ENCODE measurements at places on chromosomes 3 and 15.
A peak's percentile ranks its signal among the peaks of the same experiment; 100 is the strongest.

DNA sequence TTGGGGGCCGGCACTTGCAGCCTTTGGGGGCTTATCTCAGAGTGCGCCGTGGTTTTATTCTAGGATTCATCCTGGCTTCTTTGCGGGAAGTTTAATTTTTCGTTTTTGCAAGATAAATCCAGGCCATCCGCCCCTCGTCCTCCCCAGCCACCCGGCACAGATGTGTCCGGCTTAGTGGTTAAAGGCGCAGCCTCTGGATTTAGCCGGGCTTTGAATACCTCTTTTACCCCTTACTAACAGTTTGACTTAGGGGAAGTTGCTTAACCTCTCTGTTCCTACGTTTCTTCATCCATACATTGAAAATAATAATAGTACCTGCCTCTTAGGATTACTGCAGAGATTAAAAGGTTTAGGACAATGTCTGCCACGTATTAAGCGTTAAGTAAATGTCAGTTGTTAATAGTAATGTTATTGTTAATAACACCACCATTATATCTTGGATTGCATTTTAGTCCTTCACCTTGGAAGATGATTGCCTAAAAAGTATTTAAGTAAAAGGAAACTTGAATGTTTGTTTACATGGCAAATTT, 714 bp downstream of the ECT2 start:
- DNase-seq: peak; percentile 12

DNA sequence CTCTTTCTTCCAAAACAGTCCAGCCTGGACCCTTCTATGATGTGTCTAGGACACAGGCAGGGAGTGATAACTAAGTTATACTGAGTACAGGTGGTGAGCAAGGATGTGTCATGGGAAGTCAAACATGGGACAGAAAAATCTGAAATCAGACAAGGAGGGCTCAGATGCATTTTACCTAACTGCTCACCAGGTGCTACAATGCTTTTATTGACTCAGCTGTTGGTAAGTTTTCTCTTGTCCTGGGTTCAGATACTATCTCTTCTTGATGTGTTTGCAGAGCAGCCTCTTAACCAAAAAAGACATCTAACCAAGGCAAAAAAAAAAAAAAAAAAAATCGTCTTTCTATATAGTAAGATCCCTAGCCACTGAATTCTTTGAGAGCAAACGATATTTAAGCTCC, 378.6 kb downstream of the VPS13C start:
- no peak for DNase-seq

DNA sequence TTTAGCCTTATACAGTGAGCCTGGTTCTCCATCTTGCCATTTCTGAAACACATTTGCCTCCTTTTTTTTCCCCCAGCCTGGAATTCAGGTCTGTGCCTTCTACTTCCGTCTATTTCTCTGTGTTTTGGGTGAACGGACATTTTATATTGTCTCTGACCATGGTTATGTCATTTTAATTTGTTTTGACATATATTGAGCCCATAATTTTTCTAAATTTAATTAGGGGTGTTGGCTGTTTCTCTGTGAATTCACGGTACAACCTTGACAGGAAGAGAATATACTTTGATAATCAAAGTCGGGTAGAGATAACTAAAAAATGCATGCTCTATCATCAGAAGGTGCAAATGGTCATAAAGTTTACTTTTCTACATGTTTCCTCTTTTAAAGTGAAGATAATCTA, 361.4 kb downstream of the VGLL3 start:
- DNase-seq: no peak

DNA sequence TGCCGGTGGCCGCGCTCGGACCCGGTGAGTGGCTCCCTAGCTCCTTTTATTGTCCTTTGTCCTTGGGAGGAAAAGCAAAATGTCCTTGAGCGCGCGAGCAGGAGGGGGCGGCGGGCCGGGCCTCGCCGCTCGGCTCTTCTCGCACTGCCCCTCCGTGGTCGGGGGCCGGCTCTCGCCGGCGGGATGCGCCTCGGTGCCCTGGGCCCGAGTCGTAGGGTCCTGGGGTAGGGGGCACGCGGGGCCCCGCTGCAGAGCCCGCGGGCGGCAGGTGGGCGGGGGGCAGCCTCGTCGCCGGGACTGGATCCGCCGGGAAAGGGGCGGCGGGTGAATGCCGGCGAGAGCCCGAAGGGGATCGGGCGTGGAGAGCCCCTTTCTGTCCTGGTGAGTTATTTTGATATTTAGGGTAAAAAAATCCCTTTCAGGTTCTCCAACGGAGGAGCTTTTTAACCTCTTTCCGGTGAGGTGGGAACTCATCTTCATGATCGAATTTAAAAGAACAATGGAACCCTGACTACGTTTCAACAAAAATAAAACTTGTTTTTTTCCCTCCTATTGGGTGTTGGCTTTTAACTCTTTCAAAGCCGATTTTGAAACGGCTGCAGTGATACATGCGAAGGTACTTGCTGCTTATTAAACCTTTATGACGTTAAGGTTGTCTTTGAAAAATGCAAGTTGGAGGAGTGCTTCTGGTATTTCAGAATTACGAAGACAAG, 16.8 kb upstream of the CHD2 start:
- DNase-seq: peak; percentile 53

DNA sequence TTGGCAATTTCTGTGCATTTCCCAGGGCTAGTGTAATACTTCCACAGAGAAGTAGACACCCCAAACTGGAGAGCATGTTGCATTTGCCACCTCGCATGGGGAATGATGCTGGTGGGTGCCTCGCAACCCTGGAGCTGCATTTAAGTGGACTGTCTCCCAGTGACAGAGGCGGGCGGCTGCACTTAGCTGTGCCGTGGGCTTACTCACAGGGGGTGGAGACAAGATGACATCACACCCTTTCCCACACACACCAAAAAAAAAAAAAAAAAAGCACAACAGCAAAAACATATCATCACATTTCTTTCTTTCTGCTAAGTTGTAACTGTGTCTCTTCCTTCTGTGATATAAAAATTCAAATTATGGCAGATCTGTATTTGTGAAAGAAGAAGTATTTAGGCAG, at the start of gene ABI3BP:
ABI3BP (minus strand) TSS at position 113 of the 400 bp plus-strand sequence; CDS start at position 76, 37 bp downstream.
- peak; percentile 84 for DNase-seq

DNA sequence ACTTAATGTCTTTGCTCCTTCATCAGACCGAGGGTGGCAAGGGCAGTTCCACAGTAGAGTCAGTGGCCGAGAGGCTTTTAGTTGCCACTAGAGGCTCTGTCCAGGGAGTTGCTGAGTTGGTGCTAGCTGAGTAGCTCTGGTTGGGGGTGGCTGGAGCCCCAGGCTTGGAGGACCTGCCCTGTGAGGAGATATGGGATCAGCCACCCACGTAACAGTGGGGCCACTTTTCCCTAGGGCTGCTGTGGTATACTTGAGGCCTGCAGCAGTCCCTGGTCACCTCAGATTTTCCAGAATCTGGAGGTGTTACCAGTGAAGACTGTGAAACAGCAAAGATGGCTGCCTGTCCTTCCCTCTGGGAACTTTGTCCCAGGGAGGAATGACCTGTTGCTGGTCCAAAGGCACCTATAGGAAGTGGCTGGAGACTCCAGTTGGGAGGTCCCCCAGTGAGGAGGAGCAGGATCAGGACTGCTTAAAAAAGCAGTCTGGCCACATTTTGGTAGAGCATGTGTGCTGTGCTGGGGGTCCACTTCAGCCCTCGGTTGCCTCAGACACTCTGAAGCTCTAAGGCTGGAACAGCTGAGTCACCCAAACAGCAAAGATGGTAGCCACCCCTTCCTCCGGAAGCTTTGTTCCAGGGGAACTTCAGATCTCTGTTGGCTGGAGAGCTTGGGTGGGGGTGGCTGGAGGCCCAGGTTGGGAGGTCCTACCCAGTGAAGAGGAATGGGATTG, 72.9 kb downstream of the AKAP13 start:
- no peak for DNase-seq
